ENCODE measurements at places on chromosomes 12 and 14.

- no peak for DNase-seq
These were observed 95.9 kb downstream of the SINHCAF start for GRCh38 chr12:31230004-31230403.

- DNase-seq, result no peak
These were observed 174.1 kb upstream of the PLXNC1 start for GRCh38 chr12:93974252-93974651.

- DNase-seq, result no peak
These were observed 215.6 kb upstream of the USP15 start for GRCh38 chr12:62044450-62045135.

DNA sequence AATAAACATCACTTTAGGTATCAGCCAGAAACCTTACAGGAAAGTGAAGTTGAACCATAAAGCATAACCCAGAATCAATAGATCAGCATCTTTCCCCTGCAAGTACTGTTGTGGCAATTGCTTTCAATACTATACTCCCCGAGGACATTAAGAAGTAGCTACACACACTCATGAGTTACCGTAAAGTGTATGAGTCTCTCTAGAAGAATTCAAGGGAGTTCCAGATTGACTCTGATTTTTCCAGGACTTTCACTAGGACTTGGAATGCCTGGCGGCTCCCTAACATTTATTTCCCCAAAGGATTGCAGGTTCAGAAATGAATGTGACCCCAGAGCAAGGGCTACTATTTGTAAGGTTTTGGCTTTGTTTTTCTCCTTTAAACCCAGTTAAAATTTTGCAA is 465.4 kb upstream of the MDGA2 start:
- no peak for DNase-seq

GRCh38 chr12:53866727-53867126 is 71.9 kb upstream of the HOXC13 start:
- no peak for DNase-seq

GRCh38 chr12:113299619-113300237 is 35.2 kb downstream of the SLC8B1 start:
- no peak for DNase-seq

GRCh38 chr12:27577688-27578087 is 53.7 kb downstream of the PPFIBP1 start:
- DNase-seq, result no peak

DNA sequence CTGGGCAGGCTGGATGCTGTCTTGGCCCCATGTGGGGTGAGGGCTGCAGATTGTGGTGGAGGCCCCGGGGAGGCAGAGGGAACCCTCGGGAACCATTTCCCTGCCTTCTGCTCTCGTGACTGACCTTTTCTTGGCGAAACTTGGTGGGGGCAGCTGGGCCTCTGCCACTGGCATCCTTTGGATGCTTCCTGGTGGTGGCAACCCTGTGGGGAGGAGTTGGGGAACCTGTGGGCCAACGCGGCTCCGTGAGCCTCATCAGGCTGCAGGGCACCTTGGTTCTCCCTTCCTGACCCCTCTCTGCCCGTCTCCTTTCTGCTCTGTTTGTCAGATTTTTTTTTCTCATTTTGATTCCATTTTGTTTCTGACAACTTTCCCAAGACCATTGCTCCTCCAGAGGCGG is 14.4 kb downstream of the TMEM121 start:
- DNase-seq, result no peak

DNA sequence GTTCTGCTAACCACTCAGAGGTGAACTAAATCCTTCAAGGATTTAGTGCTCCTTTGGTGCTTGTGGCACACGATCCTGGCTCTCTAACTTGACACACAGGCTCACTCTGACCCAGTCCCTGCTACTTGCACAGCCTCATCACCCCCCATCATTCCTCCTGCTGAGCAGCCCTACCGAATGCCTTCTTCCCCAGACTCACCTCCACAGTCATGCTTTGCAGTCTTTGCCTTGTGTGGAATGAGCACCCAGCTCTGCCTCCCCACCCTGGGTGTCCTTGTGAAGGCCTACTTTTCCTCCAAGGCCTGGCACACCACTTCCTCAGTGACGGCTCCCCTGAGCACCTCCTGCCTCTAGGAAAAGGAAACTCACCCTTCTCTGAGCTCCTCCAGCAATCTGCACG is 7.9 kb upstream of the TINF2 start:
- DNase-seq, result no peak

DNA sequence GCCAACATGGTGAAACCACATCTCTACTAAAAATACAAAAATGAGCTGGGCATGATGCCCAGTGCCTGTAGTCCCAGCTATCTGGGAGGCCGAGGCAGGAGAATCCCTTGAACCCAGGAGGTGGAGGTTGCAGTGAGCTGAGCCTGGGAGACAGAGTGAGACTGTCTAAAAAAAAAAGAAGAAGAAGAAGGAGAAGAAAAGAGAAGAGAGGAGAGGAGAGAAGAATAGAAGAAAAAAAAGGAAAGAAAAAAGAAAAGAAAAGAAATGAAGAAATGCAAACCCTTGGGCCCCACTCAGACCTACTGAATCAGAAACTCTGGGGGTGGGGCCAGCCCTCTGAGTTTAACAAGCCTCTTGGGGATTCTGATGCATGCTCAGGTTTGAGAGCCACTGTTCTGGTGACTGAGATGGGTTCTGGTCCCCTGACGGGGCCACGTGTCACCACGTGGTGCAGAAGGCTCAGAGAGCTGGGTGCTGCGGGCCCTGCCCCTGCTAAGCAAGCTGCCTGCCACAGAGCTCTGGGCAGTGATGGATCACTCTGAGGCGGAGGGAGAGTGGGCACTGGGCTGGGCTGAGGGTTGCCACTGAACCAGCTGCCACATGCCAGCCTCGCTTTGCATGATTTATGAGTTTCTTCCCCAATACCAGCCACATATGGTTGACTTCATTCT is 37.5 kb downstream of the ERH start:
- no peak for DNase-seq

DNA sequence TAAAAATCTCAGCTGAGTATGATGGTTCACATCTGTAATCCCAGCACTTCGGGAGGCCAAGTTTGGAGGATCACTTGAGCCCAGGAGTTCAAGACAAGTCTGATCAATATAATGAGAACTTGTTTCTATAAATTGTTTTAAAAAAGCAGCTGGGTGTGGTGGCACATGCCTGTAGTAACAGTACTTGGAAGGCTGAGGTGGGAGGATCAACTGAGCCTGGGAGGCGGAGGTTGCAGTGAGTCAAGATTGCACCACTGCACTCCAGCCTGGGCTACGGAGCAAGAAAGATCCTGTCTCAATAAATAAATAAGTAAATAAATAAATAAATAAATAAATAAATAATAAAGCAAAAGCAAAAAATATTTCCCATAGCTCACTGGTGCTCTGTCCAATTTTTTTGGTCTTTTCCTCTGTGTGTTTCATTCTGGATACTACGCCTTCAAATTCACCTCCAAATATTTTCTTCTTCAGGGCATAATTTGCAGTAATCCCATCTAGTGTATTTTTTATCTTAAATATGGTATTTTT is 32.7 kb upstream of the SNX6 start:
- DNase-seq, result no peak

DNA sequence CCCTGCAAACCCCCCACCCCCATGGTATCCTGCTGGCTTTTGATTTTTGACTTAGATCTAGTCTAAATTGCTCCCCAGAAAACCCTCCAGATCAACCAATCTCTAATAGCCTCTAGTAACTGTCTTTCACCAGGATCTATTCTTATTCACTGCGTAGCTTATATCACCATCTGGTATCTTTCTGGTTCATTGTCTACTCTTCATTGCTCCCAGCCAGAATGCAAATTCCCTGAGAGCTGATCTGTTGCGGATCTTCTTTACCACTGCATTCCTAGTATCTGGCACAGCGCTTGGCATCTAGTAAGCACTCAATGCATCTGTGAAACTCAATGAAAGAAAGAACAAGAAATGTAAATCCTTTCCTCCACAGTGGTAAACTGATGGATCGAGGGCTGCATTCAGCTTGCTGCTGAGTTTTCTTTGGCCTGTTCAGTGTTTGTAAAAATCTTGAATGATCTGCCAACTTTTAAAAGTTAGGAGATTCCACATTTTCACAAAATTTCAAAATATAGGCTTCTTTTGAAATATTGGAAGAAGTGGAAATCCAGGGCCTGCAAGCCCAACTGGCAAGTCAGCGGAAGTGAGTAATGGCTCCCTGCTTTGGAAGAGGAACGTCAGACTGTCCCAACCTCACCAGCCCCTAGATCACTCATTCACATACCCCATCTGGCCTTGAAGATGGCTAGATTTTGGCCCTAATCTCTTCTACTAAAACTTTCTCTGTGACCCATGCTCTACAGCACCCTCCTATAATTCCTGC is 274.2 kb downstream of the SSPN start:
- no peak for DNase-seq

DNA sequence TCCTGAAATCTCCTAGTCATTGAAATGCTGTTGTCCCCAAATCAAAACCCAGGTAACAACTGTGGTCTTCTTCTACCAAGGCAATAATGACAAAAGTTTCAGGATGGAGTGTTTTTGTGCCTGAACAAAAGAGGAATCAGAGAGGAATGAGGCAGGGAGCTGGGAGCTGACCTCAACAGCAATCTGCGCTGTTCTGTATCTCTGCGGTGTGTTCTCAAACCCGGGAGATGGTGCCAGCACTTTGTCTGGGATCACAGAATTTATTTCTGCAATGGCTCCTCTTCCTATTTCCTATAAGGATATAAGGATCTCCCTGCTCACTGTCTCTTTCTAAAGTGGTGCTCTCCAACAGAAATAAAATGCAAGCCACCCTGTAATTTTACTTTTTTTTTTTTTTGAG is 449 bp upstream of the GLT8D2 start:
- no peak for DNase-seq

- DNase-seq, result no peak
These were observed 26.7 kb downstream of the BTG1 start for GRCh38 chr12:92118826-92119536.

DNA sequence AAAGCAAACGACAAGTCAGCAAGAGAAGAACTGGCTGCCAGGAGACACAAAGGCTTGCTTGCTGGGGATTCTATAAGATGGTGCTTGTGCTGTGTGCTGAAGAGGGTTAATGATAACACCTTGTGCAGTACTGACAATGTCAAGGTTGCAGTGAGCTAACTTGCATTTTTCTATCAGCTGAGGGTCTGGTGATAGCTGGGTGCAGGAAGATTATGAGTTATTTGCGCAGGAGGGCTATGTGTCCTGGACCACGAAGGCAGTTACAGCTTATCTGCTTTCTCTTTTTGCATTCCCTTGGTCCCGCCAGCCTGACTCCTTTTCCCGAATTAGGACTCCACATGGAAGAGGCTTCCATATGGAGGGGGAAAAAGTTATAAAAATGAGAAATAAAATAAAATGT is 42.4 kb downstream of the R3HDM2 start:
- no peak for DNase-seq

Data from CD4-positive, alpha-beta T cell treated with Interleukin-1 beta for 1 hour (primary cell).